ENCODE measurements at places on chromosomes 7 and 10.

DNA sequence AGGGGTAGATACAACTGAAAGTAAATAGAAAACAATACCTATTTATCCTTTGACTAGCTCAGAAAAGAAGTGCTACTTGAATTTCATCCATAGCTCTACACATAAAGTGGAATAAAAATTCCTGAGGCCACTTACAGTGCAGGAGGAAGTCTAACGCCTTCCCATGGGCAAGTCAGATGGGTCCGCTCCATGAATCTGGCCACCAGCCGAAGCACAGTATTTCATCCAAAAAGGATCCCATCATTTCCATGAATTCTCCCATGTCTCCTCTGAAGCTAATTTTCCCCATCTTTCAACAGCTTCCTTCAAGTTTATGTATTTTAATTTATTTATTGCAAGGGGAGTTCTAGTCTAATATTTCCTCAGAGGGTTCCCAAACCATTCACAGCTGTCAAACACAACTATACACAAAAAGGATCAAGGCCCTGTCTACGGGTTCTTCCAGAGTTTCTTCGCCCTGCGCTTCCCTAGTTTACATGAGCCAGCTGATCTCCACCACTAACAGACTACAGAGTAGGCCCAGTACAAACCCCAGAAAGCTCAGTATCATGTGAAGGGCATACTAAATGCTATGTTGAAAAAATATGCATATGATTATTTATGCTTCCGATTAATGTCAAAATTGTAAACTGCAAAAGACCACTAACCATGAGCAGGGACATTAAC is 184.7 kb downstream of the DOCK4 start:
- DNase-seq: no peak

DNA sequence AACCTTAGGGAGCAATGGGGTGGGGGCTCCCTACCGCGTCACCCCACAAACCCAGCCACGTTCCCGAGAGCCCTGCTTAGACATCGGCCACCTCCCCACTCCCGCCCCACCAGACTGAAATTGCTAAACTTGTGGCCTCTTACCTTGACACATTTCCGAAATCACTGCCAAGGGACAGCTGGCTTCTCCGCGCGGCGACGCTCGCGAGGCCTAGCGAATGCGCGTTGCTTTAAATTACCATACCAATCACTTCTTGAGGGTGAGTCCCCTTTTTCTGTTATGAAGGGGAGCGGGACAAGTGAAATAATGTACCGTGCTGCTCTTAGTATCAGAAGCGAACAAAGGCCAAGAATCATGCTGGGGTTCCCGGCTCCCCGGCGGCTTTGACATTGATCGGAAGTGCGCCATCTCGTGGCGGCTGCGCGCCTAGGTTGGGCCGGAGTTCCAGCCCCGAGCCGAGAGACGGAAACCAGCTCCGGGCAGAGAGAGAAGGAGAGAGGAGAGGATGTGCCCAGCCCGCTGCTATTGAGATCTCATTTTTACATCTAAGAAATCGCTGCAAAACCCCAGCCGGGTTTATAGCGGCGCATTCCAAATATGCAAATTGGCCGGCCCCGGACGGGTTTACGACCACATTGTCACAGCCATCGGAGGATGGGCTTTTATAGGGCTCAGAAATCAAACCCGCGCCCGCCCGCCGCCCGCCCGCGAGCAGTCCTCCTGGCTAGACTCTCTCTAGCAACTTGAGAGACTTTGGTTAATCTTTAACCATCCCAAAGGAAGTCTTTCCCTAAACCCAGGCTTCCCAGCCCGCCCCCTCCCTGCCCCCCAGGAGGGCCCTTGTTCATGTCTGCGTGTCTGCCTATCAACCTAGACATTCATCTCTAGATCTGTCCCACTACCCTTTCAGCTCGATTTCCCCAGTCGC is 5.3 kb downstream of the HOXA11 start:
- DNase-seq: no peak

- DNase-seq: no peak
Measured at GRCh38 chr10:31033147-31033546, 1.5 kb upstream of the ZNF438 start.

DNA sequence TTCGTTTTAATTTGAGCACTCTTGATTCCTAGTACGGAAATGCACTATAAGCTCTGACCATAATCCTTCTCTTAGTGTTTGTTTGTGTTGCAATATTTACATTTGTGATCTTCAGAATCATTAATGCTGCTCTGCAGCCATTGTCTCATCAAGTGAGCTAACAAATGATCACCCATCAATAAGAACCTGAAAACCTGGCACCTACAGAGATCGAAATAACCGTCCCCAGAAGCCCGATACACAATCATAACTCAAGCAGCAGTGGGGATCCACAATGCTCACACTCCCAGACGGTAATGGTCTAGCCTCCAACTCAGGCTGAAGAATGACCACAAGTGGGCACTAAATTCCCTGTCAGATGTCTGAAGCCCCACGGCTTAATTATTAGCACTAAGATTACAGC is 156.0 kb upstream of the NFE2L3 start:
- DNase-seq: no peak

- DNase-seq: no peak
Measured at GRCh38 chr10:4234661-4235060, 449.7 kb upstream of the KLF6 start.

GRCh38 chr10:128257428-128257827 is 131.2 kb upstream of the MKI67 start:
- DNase-seq: no peak

DNA sequence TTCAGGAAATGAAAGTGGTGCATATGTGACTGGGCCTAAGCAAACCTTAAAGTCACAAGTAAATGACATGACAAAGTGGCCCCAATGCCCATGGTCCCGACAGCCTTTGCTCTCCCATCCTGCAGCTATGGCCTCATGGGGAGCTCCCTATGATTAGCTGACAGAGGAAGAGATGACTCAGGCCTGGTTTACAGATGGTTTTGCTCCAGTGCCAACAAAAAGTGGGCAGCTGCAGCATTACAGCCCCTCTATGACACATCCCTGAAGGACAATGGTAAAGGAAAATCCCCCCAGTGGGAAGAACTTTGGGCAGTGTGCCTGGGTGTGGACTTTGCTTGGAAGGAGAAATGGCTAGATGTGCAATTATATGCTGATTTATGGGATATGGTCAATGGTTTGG is 105.1 kb upstream of the ADCY1 start:
- no peak for DNase-seq

DNA sequence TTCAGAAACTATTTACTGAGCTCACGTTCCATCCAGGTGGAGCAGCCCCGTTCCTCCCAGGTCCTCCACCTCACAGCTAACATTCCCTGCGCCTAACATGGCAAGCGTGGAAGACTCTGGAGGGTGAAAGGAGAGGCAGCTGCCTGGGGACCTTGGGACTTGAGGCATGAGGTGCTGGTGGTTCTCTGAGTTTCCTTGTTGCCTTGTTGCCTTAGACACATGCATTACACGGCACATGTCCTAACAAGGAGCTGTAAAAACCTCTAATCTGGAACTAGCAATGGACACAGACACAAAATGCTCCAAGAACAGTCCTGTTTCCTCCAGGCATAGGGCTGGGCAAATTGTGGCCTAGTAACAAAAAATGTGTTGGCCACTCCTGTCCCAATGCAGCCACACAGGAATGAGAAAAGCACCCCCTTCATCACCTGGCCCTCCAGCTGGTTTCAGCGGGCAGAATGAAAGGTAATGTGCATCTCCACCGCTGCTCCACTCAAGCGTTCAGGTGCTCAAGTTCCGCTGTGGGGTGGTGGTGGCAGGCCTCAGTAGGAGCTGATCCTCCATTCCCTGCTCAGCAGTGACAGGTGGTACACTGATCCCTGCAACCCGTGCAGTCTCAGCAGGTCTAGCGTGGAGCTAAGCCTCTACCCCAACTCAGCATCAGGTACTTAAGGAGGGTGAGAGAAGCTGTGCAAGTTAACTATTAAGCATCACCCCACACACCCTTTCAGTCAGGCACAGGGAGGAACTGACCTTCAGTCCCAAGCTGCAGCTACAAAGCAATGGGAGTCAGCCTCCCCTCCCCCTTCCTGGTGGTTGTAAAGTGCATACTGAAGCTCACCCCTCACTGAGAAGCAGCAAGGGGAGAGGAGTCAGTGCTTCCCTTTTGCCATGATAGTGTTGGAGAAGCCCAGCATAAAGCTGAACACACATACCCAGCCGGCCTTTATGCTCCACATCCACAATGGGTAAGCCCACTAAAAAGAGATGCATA is 382.8 kb downstream of the SDK1 start:
- no peak for DNase-seq

Measured in COLO829 (cell line).